NCI-H345 (cell line): ENCODE measurements at places on chromosomes 1 and 21.
A peak's percentile ranks its signal among the peaks of the same experiment; 100 is the strongest.

GRCh38 chr1:230650300-230650699 lies 8.0 kb downstream of the COG2 start:
- no peak for DNase-seq

DNA sequence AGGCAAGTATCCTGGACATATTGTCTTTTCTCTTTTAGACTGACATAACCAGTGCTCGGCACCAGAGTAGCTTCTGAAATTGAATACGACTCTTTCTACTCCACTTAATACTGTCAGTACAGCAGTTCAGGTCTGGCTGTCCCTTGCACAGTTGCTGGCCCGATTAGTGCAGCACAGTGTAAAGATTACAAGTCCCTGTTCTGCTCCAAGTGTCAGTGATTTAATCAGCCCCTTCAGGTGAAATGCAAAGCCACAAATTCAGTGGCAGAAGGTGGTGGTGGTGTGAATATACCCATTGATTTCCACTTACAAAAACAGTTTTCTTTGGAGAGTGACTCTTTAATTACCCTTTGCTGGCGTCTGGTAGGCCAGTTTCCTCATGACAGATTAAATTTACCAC lies 545.4 kb downstream of the ADGRL2 start:
- DNase-seq: peak; percentile 24

DNA sequence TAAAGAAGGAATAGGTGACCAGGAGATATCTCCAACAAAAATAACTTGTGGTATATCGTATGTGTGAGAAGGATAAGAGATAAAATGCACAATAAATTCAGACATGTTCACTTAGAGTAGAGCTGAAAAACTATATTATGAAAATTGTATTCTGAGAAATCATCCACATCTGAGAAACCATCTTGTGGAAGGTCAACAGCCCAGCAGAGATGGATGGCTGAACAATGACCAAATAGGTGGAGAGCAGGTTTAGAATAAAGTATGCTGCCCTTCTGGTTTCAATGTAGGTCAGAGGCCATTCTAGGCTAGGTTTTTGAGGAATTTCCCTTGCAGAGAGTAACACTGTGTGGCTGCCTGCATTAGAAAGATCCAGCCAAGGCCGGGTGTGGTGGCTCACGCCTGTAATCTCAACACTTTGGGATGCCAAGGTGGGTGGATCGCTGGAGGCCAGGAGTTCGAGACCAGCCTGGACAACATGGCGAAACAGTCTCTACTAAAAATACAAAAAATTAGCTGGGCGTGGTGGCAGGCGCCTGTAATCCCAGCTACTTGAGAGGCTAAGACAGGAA lies 8.8 kb upstream of the UAP1 start:
- no peak for DNase-seq

DNA sequence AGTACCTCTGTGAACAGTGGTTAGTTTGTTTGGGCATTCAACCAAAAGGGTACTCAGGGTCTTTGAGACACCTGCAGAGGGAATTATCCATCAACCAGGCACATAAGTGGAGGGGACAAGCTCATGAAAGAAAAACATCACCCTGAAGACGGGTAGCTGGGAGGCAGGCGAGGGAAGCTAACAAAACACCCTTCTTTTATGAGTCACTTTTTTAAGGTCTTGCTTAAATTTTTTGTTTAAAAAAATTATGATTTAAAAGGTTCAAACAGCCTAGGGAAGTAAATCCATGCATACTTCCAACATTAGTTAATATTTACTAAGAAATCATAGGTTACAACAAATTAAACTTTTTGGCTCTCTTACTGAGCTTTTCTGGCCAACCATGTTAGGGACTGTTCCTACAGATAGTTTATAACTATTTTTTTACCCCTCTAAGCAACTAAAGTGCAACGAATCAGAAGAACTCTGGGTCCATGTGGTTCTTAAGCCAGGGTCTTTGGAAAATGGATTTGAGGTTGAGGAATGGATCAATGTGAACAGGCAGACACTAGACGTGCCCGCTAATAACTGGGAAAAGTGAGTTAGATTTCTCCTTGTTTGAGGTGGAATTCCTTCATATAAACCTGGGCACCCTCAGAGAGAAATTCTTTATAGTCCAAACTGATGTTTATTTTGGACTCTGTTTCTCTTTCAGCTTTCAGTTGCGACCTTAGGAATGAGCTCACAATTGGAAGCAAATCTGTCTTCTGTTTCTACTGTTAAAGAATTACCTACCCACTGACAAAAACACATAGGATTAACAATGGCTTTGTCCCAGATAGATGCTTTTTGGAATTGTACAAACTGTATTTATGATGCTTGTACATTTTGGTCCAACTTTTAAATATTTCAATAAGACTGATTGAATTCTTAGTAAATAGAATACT lies 123.0 kb downstream of the LYPLAL1 start:
- peak; percentile 42 for DNase-seq

DNA sequence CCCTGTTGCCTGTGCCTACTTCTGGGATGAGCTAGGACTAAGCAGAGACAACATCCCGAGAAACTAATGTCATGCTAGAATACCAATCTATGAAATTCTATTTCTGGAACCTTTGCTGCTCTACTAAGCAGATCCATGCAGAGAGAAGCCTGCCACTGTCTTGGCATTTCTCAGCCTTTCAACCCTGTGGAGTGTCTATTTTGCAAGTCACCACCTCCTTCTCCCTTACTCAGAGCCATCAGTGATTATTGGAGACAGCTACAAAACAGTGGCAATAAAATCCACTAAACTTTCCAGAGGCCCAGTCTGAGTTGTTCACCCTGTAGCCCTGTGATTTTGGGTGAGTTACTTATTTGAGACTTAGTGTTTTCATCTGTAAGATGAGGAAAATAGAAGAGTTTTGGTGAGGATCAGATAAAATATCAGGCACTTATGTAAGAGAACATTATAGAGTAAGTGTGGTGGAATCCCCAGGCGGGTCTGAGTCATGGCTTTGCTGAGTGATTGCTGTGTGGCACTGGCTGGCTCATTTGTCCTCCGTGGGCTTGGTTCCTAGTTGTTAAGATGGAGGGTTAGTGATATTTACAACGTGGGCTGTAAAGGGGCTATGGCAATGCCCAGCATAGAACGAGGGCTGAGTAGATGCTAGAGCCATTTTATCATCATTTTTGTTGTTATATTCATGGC lies 61.1 kb downstream of the FMN2 start:
- no peak for DNase-seq

- DNase-seq: no peak
These were observed 4.6 kb downstream of the ORC1 start for GRCh38 chr1:52399629-52400028.

GRCh38 chr1:60052601-60053000 lies 21.0 kb downstream of the C1orf87 start:
- no peak for DNase-seq

GRCh38 chr1:60847391-60847790 lies 235.0 kb upstream of the NFIA start:
- DNase-seq: no peak
